ENCODE measurements at places on chromosomes 2 and 18. TPM values are rescaled to one million over a fixed set of nuclear protein-coding genes. Genes with fewer than 3 reads are reported as not detected.

The VWA3B gene
- total RNA-seq = 0.33 TPM

The CPLX4 gene
- total RNA-seq = not detected

The SLC16A14 gene
- total RNA-seq = 0.83 TPM

The ELOA2 gene
- not detected for total RNA-seq

The NEB gene
- total RNA-seq = 0.20 TPM

The TM4SF20 gene
- total RNA-seq = 8.8 TPM

The ADRA2B gene
- total RNA-seq = 0.09 TPM

The FTCDNL1 gene
- total RNA-seq = 2.8 TPM

The FKBP7 gene
- total RNA-seq = 9.7 TPM

The PDE6D gene
- total RNA-seq = 23.3 TPM

The DCDC2C gene
- 0.38 TPM for total RNA-seq

The SPIRE1 gene
- total RNA-seq = 16.7 TPM

The POTEI gene
- total RNA-seq = not detected

The LOXL3 gene
- 0.50 TPM for total RNA-seq

The SMAD7 gene
- total RNA-seq = 20.7 TPM

Measured in A549 treated with Mapracorat at 1 μM for 4 hours (cell line).